ENCODE measurements at places on chromosomes 13 and 19.

- no peak for DNase-seq
These were observed 139.9 kb downstream of the ZAR1L start for GRCh38 chr13:32175307-32175706.

DNA sequence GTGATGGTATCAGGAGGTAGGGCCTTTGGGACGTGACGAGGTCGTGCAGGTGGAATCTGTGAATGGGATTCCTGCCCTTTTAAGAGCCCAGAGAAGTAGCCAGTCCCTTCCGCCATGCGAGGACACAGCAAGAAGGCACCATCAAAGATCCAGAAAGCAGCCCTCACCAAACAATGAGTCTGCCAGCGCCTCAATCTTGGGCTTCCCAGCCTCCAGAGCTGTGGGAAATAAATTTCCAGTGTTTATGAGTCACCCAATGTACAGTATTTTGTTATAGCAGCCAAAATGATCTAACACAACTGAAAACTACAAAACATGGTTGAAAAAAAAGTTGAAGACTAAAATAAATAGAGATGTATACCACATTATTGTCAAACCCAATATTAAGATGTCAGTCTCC lies 16.9 kb upstream of the LAMP1 start:
- no peak for DNase-seq

- DNase-seq = no peak
These were observed 30.9 kb downstream of the ZFR2 start for GRCh38 chr19:3837922-3838321.

GRCh38 chr13:96243376-96243775 lies 153.5 kb downstream of the HS6ST3 start:
- DNase-seq = no peak

- peak; percentile 70 for DNase-seq
These were observed 1.5 kb downstream of the N4BP2L1 start for GRCh38 chr13:32426191-32426989.

GRCh38 chr13:27257233-27257568 lies 5.8 kb downstream of the RPL21 start:
- no peak for DNase-seq

GRCh38 chr13:73189362-73189761 lies 130.6 kb downstream of the KLF5 start:
- DNase-seq = no peak

GRCh38 chr13:23695711-23696464 lies 125.7 kb downstream of the TNFRSF19 start:
- DNase-seq = no peak

- peak; percentile 84 for DNase-seq
These were observed 38.8 kb upstream of the GATAD2A start for GRCh38 chr19:19366434-19367396.

DNA sequence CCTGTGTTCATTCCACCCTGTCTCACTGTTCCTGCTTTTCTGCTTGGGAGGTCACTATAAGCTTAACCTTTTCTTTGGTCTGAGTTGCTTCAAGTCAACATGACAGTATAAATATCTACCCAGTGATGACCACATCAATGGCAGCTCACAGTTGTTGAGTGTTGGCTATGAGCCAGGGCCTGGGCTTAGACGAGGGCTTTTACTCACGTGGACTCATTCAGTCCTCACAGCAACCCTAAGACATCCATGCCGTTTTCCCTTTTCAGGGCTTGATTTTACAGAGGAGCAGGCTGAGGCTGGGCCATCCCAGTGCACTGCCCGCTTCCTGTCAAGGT lies 10.2 kb upstream of the CCDC97 start:
- peak; percentile 26 for DNase-seq

GRCh38 chr13:103517768-103518102 lies 451.5 kb upstream of the SLC10A2 start:
- DNase-seq = no peak

DNA sequence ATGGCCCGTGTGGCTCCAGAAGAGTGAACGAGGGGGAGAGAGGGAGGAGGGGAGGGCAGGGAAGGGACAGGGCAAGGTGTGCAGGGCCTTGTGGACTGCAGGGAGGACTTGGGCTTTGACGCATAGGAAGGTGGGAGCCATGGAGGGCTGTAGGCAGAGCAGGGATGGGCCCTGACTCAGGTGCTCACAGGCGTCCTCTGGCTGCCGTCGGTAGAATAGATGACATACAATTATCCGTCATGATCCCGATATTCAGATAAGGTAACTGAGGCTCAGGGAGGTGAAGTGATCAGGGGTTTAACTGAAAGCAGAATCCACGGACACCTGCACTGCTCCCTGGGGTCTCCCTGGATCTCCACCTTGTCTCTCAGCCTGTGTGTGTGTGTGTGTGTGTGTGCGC lies 3.4 kb downstream of the C3 start:
- DNase-seq = no peak

- no peak for DNase-seq
These were observed 19.3 kb downstream of the AP1M1 start for GRCh38 chr19:16216744-16217670.

GRCh38 chr13:75643182-75643581 lies 7.1 kb downstream of the LMO7 start:
- DNase-seq = no peak

DNA sequence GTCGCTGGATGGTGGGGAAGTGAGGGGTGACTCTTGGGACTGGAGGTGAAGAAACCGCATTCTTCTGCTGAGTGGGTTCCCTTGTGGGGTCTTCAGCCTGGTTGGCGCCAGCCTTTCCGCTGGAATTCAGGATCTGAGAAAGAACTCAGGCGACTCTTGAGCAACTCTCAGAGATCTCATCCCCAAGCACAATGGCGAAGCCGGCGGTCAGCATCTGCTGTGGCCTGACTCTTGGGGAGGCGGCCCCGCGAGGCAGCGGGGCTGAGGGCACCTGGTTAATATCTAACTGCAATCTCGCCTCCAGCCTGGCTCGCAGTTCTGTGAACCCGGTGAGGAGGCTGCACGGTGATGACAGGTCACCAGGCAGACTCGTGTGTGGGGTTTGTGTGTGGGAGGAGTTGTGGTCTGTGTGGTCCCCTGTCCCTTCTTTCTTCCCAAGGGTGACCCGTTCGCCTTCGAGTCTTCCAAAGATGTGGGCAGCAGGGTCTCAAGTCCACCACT lies 883 bp downstream of the ZNF441 start:
- peak; percentile 19 for DNase-seq

GRCh38 chr19:6768236-6768785 lies 1.1 kb upstream of the SH2D3A start:
- no peak for DNase-seq

- no peak for DNase-seq
These were observed 61.5 kb upstream of the SLC15A1 start for GRCh38 chr13:98813993-98814392.

GRCh38 chr19:15633082-15633835 lies 7.4 kb upstream of the CYP4F3 start:
- peak; percentile 72 for DNase-seq
